ENCODE measurements at places on chromosomes 2 and 18.

GRCh38 chr2:174918886-174919526, 86.2 kb downstream of the CHN1 start:
- DNase-seq, result no peak

GRCh38 chr2:234175649-234176048, 125.1 kb downstream of the SPP2 start:
- no peak for DNase-seq

GRCh38 chr2:129744141-129744540, 235.3 kb upstream of the RAB6C start:
- no peak for DNase-seq

GRCh38 chr2:98608962-98609604, 694 bp downstream of the UNC50 start:
- peak; percentile 65 for DNase-seq

DNA sequence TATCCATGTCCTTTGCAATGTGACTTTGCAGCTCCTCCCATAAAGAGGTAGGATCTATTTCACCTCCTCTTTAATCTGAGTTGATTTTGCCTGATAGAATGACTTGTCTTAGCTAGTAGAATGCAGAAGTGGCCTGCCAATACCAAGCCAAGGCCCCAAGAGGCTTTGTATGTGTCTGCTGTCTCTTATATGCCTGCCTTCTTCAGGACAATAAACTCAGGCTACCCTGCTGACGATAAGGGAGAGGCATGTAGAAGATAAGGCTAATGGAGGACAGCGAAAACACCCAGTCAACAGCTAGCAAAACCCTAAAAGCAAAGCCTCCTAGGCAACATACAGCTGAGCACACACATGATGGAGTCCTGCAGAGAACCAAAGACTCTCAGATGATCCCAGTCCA, 1.8 kb upstream of the ZC3H8 start:
- DNase-seq, result no peak

- no peak for DNase-seq
These were observed 203.3 kb upstream of the SMAD2 start for GRCh38 chr18:48133671-48134251.

GRCh38 chr2:53210538-53210937, 557.1 kb upstream of the CHAC2 start:
- no peak for DNase-seq

DNA sequence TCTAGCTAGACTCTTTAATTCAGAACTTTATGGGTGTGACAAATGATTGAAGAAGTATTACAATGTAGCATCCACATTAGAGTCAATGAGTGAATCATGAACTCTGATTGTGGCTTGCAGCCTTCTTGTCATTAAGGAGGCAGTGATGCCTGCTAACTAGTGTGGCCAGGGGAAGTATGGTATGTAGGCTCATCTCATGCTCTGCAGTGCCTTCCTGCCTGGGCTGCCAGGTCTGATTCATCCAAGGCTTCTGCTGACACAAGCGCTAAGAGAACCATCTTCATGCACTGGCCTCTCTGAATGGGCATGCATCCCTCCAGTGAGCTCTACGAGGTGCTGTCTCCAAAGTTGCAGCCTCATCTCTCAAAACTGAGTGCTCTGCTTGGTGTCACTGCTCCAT, 144.3 kb downstream of the MTCL1 start:
- no peak for DNase-seq

DNA sequence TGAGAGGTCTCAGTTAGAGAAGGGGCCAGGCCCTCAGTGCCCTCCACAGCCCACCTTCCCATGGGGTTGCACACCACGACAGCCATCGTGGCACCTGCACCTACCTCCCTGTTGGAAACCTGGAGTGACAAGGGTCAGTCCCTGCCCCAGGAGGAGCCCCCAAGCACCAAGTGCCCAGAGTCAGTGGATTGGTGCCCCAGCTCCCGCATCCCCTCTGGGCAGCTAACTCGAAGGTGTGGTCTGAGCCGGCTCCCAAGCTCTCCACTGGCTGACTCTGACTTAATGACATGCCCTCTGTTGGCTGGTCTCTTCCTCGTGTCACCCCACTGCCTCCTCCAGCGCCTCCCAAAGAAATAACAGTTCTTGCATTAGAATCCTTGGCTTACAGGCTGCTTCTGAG, 116.4 kb downstream of the NDUFA10 start:
- no peak for DNase-seq

DNA sequence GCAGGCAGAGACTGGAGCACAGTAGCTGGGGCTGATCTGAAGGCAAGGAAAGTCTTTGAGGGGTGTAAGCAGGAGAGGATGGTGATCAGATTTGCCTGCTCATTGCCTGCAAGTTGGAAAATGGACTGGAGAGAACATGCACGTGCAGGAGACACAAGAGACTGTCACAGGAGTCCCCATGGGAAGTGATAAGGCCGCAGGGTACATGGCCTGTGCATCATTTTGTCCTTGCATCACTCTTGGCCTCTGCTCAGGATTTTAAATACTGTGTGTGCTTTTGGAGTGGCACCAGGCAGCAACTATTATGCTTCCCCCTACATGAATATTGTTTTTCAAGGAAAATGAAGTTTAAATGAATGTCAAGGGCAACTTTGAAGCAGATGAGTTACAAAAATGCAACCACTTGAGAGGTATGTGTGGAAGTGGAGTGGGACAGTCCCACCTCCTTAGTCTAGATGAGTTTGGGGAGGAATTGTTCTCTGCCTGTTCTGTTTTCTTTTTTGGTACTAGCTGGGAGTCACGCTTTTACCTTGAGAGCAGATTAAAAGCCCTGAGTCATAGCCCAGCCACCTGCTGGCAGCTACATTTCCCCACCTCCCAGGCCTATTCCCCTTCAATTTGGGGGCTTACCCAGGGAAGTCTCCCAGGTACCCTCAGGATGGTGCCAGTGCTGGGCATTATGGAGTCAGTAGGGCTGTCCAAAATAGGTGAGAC, 19.3 kb downstream of the MAPK4 start:
- no peak for DNase-seq

DNA sequence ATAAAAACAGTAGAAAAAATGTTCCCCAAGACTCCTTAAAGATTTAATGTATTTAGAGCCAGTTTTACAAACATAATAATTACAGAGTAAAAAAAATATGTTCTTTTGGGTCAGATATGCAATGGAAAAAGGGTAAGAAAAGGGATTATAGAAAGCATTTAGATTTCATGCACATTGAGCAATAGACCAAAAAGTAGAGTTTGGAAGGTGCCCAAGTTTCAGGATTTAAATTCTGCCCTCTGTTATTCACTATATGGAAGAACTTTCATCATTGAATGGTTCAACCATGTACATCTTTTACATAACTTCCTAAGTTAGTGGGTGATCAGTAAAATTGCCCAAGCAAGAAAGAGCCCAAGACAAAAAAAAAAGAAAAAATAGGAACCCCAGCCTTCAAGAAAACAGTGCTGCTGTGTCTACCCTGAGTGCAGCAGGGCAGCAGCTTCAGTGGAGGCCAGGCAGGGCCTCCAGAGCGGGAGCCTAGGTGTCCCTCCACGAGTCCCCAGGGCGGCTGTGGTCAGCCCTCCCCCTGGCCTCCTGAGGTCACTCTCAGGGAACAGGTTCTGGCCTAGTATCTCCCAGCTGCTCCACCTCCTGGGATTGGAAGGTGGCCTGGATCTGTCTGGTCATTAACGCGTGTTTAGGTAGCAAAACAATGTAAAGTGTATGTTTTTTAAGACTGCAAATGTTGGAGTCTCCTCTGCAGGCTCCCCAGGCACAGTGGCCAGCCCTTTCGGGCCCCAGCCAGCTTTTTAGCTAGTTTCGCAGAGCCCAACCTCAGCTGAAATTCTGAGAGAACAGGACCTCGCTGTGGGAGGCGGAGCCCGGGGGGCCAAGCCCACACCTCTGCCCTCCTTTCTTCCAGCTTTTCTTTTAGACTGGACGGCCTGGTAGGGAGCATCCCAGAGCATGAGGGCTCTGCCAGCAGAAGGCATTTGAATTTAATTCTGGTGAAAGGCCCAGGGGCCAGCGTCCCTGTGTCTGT, 77.3 kb downstream of the TEX51 start:
- DNase-seq, result no peak

DNA sequence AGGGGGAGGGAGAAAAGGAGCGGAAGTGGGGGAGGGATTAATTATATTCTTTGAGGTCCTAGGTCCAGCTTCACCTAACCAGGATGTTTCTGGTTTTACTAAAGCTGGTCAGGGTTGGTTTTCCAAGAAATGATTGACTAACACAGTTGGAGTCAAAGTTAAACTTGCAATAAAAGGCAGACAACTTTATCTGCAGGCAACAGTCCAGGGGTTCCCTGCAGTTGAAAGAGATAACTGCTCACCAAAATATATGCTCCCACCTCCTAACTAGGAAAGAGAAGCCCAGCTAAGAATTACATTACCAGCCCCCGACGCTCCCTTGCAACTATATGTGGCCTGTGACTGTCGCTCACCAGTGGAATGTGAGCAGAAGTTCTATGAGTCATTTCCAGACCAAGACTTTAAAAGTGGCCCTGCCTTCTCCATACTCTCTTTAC, 140.0 kb upstream of the PKDCC start:
- DNase-seq, result no peak

- no peak for DNase-seq
These were observed 89.2 kb downstream of the ZBTB7C start for GRCh38 chr18:48319801-48320638.

DNA sequence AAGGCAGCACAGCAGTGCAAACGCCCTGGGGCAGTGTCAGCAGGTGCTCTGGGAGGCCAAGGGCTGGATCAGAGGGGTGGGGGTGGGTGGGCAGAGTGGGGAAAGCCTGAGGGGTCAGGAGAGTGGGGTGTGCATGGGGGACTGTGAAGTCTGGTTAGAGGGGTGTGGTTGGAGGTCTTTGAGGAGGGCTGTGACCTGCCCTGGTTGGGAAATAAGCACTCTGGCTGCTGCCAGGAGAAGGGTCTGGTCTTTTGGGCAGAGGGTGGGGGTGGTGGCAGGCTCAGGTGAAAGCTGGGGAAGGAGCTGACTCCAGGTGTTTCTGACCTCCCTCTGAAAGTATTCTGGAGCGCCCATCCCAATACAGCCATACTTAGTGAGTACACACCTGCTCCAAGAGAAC, 4.2 kb downstream of the ALPI start:
- DNase-seq, result no peak

- no peak for DNase-seq
These were observed 128.7 kb downstream of the PLA2R1 start for GRCh38 chr2:159933727-159934049.

GRCh38 chr18:76970770-76971559, 148.6 kb downstream of the ZNF236 start:
- no peak for DNase-seq

DNA sequence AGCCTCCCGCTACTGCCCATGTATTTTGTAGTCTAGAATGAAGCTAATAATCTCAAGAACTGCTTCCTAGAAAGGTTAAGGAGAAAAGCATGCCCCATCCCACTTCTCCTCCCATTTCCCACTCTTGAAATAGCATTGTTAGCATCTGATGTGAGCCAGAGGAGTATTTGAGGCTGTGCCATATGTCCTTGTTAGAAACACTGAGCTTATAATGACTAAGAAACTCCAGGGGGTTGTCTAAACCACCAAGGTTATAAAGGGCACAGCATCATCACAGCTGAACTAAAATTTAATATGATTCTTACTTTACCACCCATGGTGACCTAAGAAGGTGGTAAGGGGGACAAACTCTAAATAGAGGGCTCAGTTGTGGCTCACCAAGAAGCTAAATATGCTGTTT, 16.6 kb downstream of the TSPYL6 start:
- no peak for DNase-seq
